ENCODE measurements at places on chromosomes 7 and 10.

DNA sequence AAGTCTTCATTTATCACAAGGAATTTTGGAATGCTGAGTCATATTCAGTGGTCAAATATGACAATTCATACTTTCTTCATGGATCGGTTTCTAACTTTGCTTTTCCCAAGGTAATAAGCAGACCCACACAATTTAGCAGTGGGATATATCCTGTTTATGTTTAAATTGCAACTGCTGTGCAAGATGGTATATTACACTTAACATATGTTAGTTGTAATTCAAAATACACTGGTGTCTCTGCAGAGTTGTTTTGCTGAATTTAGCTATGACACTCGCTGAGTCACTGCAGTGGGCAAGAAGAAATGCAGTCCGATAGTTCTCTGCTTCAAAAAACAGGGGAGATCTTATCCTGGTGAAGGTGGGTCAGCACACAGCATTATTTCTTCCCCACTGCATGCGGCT is 194.8 kb upstream of the PTN start:
- DNase-seq, result no peak

GRCh38 chr7:1076184-1077072 is 11.5 kb upstream of the GPER1 start:
- no peak for DNase-seq

DNA sequence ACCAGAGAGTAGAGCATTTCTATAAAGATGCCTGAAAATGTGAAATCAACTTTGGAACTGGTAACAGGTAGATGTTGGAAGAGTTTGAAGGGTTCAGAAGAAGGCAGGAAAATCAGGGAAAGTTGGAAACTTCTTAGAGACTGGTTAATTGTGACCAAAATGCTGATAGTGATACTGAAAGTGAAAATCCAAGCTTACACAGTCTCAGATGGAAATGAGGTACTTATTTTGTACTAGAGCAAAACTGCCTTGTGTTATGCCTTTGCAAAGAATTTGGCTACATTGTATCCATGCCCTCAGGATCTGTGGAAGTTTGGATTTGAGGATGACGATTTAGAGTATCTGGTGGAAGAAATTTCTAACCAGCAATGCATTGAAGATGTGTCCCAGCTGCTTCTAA is 430.6 kb upstream of the KCND2 start:
- no peak for DNase-seq

DNA sequence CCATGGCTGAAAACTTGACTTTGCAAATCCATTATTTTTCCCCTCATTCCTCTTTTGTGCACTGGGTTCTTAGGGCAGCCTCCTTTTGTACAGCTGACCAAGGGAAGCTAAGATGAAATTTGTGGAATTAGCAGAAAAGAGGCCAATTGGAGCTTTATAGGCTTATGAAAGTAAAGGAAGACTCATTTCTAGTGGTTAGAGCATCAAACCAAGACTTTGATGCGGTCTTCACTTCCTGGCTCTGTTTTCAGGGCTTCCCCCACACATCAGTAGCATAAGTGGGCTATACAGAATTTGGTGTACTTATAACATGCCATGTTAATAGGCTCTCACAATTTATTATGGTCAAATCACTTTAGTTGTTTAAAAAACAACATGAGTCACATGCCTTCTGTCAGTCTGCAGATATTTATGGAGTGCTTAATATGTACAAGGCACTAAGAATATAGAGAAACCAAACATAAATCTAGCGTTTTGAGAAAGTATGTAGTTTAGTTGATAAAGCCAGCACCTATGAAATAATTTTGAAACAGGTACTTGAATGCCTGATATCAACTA is 5.7 kb downstream of the AUTS2 start:
- DNase-seq, result peak; percentile 8

DNA sequence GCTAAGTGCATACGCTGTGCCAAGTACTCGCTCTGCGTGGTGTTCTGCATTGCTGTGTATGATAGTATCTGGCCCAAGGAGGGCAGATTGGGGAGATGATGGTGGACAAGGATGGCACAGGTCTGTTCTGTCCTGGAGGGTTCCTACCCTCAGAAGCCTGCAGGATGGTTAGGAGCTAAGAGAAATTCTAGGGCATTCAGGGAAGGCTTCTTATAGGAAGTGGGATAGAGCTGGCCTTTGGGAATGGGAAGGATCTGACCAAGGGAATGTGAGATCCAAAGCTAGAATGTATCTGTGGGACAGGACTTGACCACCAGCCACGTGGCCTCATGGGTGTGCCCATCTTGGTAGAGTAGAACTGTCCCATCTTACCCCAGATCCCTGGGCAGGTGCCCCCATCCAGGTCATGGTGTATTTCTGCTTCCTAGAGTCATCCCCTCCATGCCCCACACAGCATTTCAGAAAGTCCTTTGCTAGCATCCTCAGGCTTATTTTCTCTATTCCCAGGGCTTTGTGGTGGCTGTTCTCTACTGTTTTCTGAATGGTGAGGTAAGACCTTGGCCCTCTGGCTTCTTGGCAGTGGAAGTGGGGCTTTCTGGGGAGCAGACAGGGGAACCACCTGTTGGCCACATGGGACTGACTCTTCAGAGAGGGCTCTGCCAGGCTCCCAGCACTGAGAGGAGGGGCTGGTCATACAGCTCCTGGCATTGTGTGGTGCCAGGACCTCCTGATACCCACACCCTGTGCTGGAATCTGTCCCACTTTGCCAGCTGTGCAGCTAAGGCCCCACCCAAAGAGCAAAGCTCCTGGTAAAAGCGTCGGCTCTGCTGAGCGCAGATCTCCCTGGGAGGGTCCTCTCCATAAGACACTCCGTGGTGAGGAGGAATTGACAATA is 52.5 kb downstream of the ADCYAP1R1 start:
- no peak for DNase-seq

GRCh38 chr7:134742688-134743350 is 36.6 kb upstream of the CALD1 start:
- no peak for DNase-seq

- no peak for DNase-seq
These were observed 84.1 kb downstream of the ZNF467 start for GRCh38 chr7:149689291-149689721.
